ENCODE measurements at places on chromosomes 7 and 10.

DNA sequence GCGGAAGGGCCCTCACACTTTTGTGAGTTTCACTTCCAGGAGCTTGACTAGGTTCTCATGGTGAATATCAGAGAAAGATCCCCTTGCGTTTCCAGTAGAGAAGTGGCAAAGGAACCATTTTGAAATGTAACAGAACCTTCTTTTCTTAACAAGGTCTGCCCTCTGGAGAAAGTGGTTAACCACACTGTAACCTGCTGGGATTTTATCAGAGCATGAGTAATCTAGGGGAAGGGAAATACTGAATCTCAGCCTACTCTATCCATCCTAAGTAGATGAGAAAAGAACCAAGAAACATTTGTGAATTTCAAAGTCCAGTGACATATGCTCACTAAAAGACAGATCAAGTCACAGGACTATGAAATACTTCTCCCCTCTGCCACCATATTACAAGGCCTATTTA, 235.5 kb downstream of the ZEB1 start:
- no peak for DNase-seq

- no peak for DNase-seq
These were observed 65.3 kb upstream of the PLXDC2 start for GRCh38 chr10:19750972-19751371.

- DNase-seq = no peak
These were observed 87.8 kb downstream of the LARP4B start for GRCh38 chr10:843703-844102.

DNA sequence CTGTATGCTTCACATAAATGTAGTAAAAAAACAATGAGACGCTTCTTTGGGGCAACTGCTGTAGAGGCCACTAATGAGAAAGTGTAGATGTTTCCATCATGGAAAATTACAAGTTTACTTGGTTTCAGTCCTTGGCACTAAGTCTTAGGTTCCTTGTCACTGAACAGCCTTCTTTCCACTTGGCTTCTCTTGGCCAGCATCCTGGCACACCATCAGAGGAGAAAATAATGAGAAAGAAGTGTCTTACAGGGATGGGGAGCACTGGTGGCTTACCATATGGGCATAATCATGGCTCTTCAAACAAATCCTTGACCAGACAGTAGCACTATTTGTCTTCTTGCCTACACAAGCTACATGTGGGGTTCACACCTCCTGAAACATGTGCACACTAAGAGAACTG, 22.5 kb upstream of the SH3PXD2A start:
- DNase-seq = no peak

DNA sequence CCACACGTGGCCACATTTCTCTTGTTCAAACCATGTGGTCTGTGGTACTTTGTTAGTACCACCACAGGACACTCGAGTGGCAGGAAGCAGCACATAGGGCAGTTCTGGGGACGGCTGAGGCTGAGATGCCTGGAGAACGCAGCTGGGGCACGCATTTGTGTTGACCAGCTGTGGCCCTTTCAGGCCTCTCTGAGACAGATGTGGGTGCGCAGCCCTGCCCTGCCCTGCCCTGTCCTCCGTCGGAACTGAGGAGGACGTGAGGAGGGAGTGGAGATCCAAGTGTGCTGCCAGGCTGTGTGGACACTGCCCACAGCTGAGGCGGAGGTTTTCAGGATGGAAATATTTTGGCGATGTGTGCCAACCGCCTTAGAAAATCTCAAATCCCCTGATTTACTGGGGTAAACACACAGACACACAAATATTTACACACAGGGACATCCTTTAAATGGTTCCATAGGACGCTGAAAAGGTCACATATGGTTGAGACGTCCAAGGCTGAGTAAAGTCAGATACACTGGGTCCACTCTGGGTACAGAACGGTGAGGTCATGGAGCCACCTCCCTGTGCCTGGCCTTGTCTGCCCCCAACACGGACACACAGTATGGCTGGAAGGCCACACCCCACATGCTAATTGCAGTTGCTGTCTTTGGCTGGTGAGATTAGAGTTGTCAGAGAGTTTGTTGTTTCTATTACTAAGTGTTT, 14.8 kb downstream of the BHLHA15 start:
- DNase-seq = peak; percentile 37

GRCh38 chr10:132118366-132118765, 52.6 kb downstream of the JAKMIP3 start:
- DNase-seq = no peak

DNA sequence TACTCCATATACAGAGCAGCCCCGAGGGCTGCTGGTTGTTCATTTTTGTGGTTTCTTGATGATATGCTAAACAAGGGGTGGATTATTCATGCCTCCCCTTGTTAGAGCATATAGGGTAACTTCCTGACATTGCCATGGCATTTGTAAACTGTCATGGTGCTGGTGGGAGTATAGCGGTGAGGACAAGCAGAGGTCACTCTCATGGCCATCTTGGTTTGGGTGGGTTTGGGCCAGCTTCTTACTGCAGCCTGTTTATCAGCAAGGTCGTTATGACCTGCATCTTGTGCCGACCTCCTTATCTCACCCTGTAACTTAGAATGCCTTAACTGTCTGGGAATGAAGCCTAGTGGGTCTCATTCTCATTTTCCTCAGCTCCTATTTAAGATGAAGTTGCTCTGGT, 31.3 kb downstream of the GNAT3 start:
- DNase-seq = no peak

DNA sequence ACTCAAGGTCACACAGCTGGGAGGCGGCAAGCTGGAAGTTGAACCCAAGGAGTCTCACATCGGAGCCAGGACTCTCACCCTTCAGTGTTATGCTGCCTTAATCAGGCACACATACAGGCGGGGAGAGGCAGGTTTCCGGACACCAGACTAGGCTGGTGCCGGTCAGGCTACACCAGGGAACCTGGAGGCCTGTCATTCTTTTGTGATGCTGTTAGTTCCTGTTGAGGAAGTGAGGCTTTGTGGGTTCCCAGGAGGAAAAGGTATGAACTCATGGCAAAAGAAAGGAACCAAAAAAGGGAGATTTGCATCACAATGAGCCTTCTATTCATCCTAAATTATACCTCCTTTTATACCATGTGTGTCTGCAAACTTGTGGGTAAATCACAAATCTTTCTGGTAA, 103.8 kb downstream of the TCF7L2 start:
- DNase-seq = no peak

- DNase-seq = no peak
These were observed 7.9 kb downstream of the RPA3 start for GRCh38 chr7:7710469-7710868.

DNA sequence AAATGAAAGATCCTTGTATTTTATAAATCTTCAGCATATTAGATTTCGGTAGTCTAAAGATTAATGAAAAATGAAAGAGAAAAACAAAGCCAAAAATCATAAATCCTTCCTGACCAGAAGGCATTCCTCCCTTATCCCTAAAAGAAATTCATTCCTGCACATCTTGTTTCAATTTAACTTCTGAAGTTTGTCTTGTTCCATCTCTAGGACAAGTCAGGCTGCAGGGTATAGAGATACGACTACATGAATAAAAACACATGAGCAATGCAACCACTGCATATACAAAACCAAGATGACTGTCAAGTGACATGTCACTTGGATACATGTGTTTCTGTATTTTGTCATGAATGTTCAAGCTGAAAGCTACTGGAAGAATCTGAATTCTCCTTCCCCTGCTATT, 214.9 kb downstream of the JAZF1 start:
- DNase-seq = no peak

DNA sequence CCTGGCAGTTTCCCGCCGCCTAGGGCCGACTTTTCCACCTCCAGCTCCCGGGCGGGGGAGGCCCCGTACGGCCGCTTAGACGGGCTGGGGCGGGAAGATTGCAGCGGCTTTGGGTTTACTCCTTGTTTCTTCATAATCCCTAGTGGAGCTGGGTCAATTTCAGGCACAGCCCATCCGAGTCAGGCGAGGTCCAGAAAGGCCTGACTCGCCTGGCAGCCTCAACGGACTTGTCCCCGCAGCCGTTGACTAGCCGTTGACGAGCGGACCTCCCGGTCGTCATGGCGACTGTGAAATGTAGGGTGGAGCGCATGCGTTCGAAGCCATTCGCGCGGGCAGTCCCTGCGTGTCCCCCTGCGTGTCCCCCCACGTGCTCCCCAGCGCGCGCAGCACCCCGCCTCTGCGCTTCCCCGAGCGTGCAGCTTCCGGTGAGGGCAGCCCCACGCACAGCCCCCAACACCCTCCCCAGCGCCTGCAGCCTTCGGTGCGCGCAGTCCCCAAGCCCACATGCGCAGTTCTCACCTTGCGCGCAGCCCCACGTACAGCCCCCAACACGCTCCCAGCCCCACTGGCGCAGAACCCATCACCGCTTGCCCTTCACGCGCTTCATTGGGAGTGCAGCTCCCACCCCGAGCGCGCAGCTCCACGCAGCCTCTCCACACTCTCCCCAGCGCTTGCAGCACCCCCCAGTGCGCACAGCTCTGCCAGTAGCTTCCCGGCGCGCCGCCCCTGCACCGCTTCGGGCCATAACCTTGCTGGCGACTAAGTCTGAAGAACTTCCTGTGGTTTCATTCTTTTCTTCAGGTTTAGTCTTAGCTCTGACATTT, 67.8 kb downstream of the TBX20 start:
- peak; percentile 79 for DNase-seq

- no peak for DNase-seq
These were observed 275.3 kb downstream of the DNAJB6 start for GRCh38 chr7:157612009-157612663.

GRCh38 chr10:86357041-86357440, 9.6 kb downstream of the GRID1 start:
- DNase-seq = no peak

GRCh38 chr7:69062020-69062765, 536.1 kb upstream of the AUTS2 start:
- no peak for DNase-seq

DNA sequence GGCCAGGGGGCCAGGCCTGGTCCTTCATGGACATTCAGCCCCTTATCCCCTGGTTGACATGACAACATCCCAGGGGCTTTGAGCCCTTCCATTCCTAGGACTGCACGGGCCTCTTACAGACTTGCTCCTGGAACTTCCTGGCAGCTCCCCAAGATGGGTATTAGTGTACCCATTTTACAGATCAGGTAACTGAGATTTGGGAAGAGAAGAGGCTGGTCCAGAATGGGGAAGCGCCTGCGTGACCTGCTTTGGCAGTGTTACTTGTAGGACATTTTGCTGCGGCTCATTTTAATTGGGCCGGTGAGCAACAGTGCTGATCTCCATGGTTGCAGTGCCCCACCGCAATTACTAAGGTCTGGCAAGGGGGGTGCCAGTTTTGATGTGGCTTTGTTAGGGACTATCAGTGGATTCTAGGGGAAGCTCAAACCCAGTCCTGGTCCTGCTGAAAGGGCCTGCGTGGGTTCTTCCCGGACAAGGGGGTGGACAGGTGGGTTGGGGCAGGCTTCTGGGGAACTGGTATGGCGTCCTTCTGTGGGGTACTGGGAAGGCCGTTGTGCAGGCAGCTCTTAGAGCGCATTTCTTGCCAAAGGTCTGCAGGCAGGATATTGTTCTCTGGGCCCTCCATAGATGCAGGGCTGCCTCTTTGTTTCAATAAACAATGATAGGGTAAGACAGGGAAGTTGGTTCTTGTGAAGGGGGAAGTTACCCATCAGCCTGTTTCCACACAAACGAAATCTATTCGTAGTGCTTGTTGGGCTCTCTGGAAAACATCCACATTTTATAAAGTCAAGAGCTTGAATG, 137.6 kb downstream of the RGS10 start:
- DNase-seq = no peak

DNA sequence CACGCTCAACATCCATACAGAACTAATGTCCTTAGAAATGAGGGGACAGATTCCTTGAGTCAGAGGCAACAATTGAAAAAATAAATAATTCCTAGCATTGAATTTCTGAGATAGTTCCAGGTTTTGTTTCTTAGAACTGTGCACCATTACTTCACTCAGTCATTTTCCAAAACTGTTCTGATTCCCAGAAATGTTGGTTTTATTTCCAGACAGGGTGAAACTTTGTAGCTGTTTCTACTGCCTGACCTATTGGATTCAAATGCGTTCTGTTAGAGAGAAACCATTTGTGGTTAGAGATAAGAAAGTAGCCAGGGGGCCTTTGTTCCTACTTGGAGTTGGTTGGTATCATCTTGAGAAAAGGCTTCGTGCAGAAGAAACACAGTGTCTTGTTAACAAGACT, 8.1 kb upstream of the DEPP1 start:
- no peak for DNase-seq

- no peak for DNase-seq
These were observed 546.4 kb downstream of the TNS3 start for GRCh38 chr7:47035522-47035921.

GRCh38 chr10:8211631-8212030, 157.1 kb downstream of the GATA3 start:
- no peak for DNase-seq

DNA sequence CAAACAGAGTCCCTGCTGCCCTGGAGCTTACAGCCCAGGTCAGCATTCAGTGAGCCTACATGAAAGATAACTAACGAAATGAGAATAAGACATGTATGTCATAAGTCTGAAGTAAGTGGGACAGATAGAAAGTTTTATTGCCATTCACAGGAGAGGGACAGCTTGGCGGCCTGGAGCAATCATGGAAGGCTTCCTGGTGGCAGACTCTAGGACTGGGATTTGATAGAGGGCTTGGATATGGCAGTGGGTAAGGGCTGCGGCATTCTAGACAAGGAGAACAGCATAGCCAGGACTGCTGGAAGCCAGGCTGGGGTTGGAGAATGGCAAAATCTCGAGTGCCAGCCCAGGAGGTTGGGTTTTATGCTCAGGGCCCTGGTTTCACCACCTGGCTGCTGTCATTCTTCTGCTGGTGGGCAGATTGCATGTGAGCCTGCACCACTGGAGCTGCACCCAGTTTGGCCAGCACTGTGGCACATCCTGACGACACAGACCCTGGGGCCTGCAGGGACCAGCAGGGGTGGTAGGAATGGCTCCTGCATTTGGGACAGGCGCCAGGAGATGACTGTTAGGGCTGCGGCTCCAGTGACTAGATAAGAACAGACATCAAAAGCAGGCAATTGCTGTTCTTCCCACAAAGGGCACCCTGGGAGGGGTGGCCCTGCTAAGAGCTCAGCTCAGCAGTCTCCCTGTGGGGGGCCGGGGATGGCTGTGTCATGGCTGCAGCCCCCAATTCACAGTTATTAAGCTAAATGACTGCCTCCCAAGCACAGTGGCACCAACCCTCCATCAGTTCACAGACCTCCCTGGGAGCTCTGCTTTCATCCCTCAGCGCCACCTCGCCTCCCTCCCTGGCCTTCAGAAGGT, 161.1 kb downstream of the RPS24 start:
- DNase-seq = no peak

DNA sequence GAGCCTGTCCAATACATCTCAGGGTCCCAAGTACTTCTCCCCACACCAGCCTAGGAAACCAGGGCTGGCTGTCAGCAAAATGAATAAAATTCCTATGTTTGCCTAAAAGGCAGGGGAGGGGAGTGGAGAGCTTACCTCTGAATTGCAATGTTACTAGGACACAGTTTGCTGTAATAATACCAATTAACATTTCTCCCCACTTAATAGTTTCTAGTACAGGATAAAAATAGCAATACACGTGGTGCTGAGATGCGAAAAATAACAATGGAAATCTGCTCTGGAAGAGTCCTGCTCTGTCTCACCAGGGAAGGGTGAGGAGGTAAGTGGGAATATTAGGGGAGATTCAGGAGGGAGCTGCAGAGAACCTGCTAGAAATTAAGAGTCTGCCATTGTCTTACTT, 112.3 kb downstream of the PLXNA4 start:
- no peak for DNase-seq

- DNase-seq = no peak
These were observed 61.5 kb downstream of the FZD1 start for GRCh38 chr7:91325726-91326125.

- DNase-seq = no peak
These were observed 37.1 kb upstream of the DKK1 start for GRCh38 chr10:52276986-52277385.

- peak; percentile 76 for DNase-seq
These were observed 1.5 kb downstream of the FRAT1 start for GRCh38 chr10:97320480-97321031.

GRCh38 chr7:93043385-93043985, 74.3 kb downstream of the SAMD9 start:
- peak; percentile 64 for DNase-seq
